Activated CD8-positive, alpha-beta T cell treated with anti-CD3 and anti-CD28 coated beads for 36 hours (primary cell): ENCODE measurements at places on chromosomes 1 and 21.

DNA sequence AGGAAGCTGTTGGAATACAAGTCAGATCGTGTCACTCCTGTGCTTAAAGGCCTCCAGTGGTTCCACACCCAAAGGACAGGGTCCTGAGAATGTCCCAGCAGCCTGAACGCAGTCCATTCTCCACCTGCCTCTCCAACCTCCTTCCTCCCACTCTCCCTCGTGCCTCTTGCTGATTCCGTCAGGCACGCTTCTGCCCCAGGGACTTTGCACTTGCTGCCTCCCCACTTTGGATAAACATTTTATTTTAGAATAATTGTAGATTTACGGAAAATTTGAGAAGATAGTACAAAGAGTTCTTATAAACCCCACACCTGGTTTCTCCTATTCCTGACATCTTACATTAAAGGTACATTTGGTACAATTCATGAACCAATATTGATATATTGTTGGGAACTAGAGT lies 28.4 kb upstream of the LDLRAP1 start:
- no peak overlapping the region for H3K27ac ChIP-seq
- no peaks in the 10 kb centered on the region for H3K36me3 ChIP-seq
- H3K4me3 ChIP-seq, result no peak overlapping the region
- no peak for DNase-seq

GRCh38 chr1:15246960-15247614 lies at the start of gene FHAD1:
Gene FHAD1, plus strand, starts transcription at chr1:15247223. Its CDS starts 4,562 bp downstream, at chr1:15251785.
- peaks cover 57% of the 10 kb centered on the region for H3K4me1 ChIP-seq
- H3K4me3 ChIP-seq, result peak within 1 kb of the TSS; percentile 43
- H3K36me3 ChIP-seq, result peaks cover 9% of the 10 kb centered on the region
- H3K27ac ChIP-seq, result no peak within 1 kb of the TSS
- H3K27me3 ChIP-seq, result peaks cover 49% of the 10 kb centered on the region

- H3K27me3 ChIP-seq, result no peaks in the 10 kb centered on the region
- H3K4me1 ChIP-seq, result peaks cover 17% of the 10 kb centered on the region
- H3K27ac ChIP-seq, result no peak overlapping the region
Measured at GRCh38 chr21:34612557-34612956, 2.4 kb downstream of the RCAN1 start.

DNA sequence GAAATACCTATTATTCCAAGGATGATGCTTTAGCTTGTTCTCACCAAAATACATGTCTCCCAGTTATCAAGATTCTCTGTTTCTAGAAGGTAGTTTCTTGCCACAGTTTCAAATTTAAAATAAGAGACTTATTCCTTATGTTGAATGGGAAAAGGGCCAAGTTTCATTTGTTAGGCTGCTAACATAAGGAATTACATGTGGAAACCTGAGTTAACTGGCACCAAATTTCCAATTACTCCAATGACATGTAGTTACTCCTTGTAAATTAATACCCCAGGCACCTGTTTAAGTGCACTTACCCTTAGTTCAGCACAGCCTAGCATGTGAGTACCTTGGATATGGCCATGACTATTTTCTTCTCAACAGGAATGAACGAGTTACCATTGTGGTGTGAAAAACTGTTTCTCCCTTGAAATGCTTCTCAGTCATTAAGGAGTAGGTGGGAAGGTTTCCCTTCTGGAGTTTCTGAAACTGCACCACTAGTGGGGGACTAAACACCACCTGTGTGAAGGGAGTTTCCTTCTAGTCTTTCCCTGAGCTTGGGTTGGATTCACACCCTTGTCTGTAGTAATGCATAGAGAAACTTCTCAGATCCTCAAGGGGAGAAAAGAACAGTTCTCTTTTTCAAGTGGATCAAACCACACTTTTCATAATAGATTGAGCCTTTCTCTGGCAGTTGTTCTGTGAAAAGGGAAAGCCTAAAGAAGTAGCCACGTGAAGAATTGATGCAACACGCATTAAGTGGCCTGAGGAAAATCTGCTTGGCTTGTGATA lies 32.3 kb upstream of the LRRC8C start:
- peaks cover 89% of the 10 kb centered on the region for H3K4me1 ChIP-seq
- H3K36me3 ChIP-seq, result peaks cover 28% of the 10 kb centered on the region
- DNase-seq, result no peak
- H3K4me3 ChIP-seq, result no peak overlapping the region
- no peaks in the 10 kb centered on the region for H3K27me3 ChIP-seq
- H3K27ac ChIP-seq, result peak overlapping the region; percentile 99

DNA sequence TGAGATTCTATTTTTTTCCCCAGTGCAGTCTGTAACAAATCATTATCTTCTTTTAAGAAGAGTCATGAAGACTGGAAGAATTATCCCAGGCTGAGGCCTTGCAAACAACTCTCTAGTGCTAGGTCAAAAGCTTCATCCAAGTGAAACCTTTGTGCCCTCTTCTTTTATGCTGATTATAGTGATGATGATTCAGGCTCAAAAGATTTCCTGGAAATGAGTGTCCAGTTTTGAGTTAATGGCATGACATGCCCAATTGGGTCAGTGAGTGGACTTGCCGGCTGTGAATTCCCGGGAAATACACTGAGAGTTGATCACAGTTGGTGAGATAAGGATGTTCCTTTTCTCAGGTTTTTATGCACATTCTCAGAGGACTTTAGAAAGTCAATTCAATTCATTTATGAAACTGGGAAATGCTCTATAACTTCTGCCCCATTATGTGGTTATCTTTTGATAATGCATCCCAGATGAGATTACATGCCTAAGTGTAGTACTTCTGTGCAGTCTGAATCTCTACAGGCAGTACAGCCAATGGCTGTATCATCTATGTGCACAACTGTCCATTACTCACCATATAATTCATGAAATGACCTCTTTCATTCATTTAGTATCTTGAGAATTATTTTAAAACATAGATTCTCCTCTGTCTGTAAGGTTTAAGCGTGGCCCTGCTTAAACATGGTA lies 66.2 kb downstream of the S1PR1 start:
- H3K4me1 ChIP-seq, result peaks cover 19% of the 10 kb centered on the region
- no peaks in the 10 kb centered on the region for H3K36me3 ChIP-seq
- H3K4me3 ChIP-seq, result no peak overlapping the region
- H3K27me3 ChIP-seq, result no peaks in the 10 kb centered on the region
- no peak for DNase-seq
- H3K27ac ChIP-seq, result no peak overlapping the region

DNA sequence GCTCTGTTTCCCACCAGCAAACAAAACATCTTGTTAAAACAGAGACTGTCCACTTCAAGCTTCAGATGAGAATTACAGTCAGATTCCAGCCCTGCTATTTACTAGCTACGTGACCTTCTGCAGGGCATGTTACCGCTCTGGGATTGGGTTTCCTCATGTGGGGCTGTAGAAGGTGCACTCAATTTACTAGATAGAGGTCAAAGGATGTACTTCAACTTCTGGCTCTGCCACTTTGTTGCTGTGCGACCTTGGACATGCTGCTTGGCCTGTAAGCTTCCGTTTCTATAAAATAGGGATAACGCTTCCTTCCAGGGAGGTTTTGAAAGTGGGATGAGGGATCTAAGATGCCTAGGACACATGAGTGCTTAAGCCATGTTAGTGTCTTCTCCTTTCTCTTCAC lies 46.0 kb upstream of the LRIG2 start:
- no peaks in the 10 kb centered on the region for H3K27me3 ChIP-seq
- H3K36me3 ChIP-seq, result no peaks in the 10 kb centered on the region
- no peak for DNase-seq
- no peak overlapping the region for H3K27ac ChIP-seq
- no peak overlapping the region for H3K4me3 ChIP-seq

DNA sequence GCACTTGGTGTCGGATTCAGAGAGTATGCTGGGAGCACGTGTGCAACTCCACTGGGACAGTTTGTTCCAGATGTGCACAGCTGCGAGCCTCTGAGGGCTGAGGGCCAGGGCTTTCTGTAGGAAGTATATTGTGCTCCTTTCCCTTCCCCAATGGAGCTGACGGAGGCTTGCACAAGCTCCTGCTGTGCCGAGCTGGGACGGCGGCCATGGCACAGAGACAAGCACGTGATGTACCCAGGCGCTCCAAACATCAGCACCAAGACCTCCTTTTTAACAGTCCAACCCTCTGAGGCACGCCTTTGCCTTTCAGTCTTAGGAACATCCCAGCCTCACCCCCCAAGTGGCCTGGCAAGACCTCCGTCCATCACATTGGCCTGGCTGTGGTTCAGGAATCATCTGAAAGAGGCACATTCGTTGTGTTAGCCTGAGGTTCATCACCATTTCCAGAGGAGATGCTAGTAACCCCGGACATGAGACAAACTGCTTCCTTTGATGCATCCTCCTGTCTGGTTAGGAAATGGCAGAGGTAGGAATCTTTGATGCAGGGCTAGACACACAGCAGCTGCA lies 339.2 kb upstream of the KAZN start:
- H3K4me1 ChIP-seq, result no peaks in the 10 kb centered on the region
- peaks cover 12% of the 10 kb centered on the region for H3K27me3 ChIP-seq
- H3K36me3 ChIP-seq, result no peaks in the 10 kb centered on the region
- H3K27ac ChIP-seq, result no peak overlapping the region
- no peak overlapping the region for H3K4me3 ChIP-seq

DNA sequence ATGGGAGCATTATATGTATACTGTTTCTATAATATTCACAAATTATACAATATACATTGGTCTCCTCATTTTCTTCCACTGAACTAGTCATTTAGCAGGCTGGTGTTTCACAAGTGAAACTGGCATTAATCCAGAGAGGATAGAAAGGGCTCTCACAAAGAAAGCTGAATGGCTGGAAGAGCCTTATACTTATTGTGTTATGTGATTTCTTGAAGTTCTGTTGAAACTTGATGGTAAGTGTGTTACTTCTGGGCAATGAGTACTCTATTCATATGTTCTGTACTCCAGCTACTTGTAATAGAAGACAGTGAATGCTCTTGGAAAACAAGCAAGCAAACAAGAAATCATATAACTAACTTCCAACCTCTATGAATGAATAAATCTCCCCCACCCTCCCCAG lies 14.9 kb downstream of the STX12 start:
- H3K27me3 ChIP-seq, result no peaks in the 10 kb centered on the region
- no peak for DNase-seq
- no peak overlapping the region for H3K4me3 ChIP-seq
- H3K36me3 ChIP-seq, result peaks cover 13% of the 10 kb centered on the region

DNA sequence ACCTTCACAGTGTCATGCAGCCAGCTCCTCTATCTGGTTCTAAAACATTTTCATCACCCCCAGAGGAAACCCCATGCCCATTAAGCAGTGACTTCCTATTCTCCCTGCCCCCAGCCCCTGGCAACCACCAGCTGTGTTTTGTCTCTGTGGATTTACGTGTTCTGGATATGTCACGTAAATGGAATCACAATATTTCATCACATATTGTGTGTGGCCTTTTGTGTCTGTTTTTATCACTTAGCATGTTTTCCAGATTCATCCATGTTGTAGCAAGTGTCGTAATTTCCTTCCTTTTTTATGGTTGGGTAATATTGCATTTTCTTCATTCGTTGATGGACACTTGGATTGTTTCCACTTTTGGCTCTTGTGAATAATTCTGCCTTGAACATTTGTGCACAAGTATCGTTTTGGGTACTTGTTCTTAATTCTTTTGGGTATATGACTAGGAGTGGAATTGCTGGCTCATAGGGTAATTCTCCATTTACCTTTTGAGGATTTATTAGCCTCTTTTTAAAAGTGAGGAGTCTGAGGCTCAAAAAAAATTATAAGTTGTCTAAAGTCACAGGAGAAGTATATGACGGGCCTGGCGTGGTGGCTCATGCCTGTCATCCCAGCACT lies 127.0 kb downstream of the MRPS6 start:
- no peak overlapping the region for H3K27ac ChIP-seq
- H3K4me3 ChIP-seq, result no peak overlapping the region
- H3K36me3 ChIP-seq, result no peaks in the 10 kb centered on the region
- H3K27me3 ChIP-seq, result no peaks in the 10 kb centered on the region
- peaks cover 43% of the 10 kb centered on the region for H3K4me1 ChIP-seq
- no peak for DNase-seq

GRCh38 chr1:50967416-50968157 lies 2.5 kb upstream of the CDKN2C start:
- no peaks in the 10 kb centered on the region for H3K36me3 ChIP-seq
- peak overlapping the region; percentile 88 for H3K4me3 ChIP-seq
- peaks cover 1% of the 10 kb centered on the region for H3K27me3 ChIP-seq
- H3K27ac ChIP-seq, result peak overlapping the region; percentile 96
- DNase-seq, result no peak

GRCh38 chr1:86194491-86195034 lies 38.0 kb upstream of the COL24A1 start:
- H3K27ac ChIP-seq, result no peak overlapping the region
- no peaks in the 10 kb centered on the region for H3K36me3 ChIP-seq
- no peaks in the 10 kb centered on the region for H3K4me1 ChIP-seq
- no peaks in the 10 kb centered on the region for H3K27me3 ChIP-seq
- H3K4me3 ChIP-seq, result no peak overlapping the region
- no peak for DNase-seq

GRCh38 chr1:109254621-109255096 lies 5.3 kb downstream of the CELSR2 start:
- no peak for DNase-seq
- no peak overlapping the region for H3K27ac ChIP-seq
- no peaks in the 10 kb centered on the region for H3K27me3 ChIP-seq

- H3K4me3 ChIP-seq, result no peak overlapping the region
- no peaks in the 10 kb centered on the region for H3K36me3 ChIP-seq
- DNase-seq, result no peak
- H3K4me1 ChIP-seq, result peaks cover 5% of the 10 kb centered on the region
- H3K27ac ChIP-seq, result no peak overlapping the region
- peaks cover 21% of the 10 kb centered on the region for H3K27me3 ChIP-seq
Measured at GRCh38 chr1:245440922-245441321, 286.1 kb downstream of the KIF26B start.

DNA sequence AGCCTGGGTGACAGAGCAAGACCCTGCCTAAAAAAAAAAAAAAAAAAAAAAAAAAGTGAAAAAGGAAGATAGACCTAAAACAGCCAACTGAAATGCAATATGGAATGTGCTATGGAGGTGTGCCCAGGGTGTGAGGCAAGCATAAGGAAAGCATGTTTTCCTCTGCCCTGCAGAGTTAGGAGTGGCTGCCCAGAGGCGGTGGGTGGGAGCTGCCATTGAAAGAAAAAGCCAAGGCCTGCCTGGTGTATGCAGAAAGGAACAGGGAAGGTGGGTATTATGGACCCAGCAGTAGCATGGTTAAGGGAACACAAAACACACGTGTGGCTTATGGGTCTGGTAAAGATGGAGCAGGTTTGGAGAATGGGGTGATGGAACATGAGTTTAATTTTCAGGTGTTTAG lies 8.9 kb downstream of the CD244 start:
- H3K4me3 ChIP-seq, result no peak overlapping the region
- H3K36me3 ChIP-seq, result no peaks in the 10 kb centered on the region
- H3K27me3 ChIP-seq, result no peaks in the 10 kb centered on the region
- no peak for DNase-seq

- H3K27me3 ChIP-seq, result no peaks in the 10 kb centered on the region
- H3K4me3 ChIP-seq, result no peak overlapping the region
- no peak for DNase-seq
- H3K4me1 ChIP-seq, result no peaks in the 10 kb centered on the region
- no peak overlapping the region for H3K27ac ChIP-seq
- no peaks in the 10 kb centered on the region for H3K36me3 ChIP-seq
Measured at GRCh38 chr1:204227351-204227750, 13.6 kb upstream of the GOLT1A start.

GRCh38 chr1:236800002-236800620 lies 5.0 kb downstream of the MTR start:
- peaks cover 51% of the 10 kb centered on the region for H3K36me3 ChIP-seq
- H3K4me1 ChIP-seq, result peaks cover 60% of the 10 kb centered on the region
- H3K4me3 ChIP-seq, result no peak overlapping the region
- peak overlapping the region; percentile 88 for H3K27ac ChIP-seq
- DNase-seq, result peak; percentile 36
- no peaks in the 10 kb centered on the region for H3K27me3 ChIP-seq
